Activated T-cell treated with anti-CD3 and anti-CD28 coated beads for 48 hours (primary cell): ENCODE measurements at places on chromosomes 2 and 18.

- no peak for DNase-seq
Measured at GRCh38 chr2:40534528-40534927, 82.6 kb upstream of the SLC8A1 start.

GRCh38 chr2:153875801-153876466 lies 4.2 kb downstream of the GALNT13 start:
- no peak for DNase-seq

DNA sequence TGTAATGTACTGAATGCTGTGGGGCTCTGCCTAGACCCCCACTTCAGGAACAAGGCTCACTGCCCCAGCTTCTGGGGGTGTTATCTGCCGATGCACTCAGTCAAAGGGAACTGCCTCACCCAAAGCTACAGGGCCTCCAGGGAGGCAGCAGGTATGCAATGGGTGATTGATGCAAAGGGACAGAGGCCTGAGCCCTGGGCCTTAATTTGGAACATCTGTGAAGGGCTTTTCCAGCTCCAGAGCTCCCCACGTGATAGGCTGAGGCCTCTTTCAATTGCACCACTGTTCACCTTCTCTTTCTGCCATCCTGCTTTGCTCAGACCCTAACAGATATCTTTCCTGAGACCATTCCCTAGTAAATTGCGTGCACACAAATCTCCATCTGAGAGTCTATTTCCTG lies 131.0 kb downstream of the ATL2 start:
- DNase-seq, result no peak

GRCh38 chr2:133644846-133645245 lies 76.6 kb upstream of the NCKAP5 start:
- no peak for DNase-seq

GRCh38 chr2:26530696-26531095 lies 52.8 kb upstream of the OTOF start:
- DNase-seq, result no peak

GRCh38 chr18:39062426-39062825 lies 1496.8 kb upstream of the CELF4 start:
- DNase-seq, result no peak

DNA sequence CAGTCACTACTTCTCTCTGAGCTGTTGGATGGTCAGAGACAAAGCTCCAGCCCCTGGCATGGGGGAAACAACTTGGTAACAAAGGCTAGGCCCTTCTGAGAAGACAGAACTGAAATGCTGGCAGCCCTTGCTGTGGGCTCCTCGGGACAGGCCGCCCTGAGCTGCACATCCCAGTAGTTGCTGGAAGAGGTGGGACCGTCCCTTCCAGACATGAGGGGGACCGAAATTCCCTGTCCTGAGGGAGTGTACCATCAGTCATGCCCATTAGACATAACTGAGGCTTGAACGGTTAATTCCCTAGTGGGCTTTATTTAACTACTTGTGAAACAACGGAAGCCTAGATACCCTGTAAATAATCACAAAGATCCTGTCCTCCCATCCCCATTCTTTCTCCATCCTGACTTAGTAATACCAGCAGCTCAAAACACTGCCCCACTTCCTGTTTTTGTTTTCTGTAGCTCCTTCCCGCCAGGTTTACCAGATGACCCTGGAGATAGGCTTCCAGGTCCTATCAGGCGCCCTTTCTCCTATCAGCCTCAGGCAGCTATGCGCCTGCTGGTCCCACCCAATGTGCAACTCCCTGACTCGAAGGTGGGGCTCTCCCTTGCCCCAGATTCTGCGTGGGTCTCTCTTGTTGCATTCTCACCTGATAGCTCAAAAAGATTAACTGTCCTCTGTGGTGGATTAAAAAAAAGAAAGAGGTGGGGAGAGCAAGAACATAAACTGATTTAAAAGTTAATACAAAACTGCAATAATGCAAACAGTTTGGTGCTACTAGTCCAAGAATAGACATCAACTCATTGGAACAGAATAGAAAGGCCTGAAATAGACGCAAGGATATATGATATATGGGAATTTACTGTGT lies 37.0 kb upstream of the NT5DC4 start:
- no peak for DNase-seq

- no peak for DNase-seq
Measured at GRCh38 chr2:180607514-180608049, 372.8 kb upstream of the UBE2E3 start.

- DNase-seq, result no peak
Measured at GRCh38 chr18:68660354-68661183, 54.3 kb downstream of the TMX3 start.

DNA sequence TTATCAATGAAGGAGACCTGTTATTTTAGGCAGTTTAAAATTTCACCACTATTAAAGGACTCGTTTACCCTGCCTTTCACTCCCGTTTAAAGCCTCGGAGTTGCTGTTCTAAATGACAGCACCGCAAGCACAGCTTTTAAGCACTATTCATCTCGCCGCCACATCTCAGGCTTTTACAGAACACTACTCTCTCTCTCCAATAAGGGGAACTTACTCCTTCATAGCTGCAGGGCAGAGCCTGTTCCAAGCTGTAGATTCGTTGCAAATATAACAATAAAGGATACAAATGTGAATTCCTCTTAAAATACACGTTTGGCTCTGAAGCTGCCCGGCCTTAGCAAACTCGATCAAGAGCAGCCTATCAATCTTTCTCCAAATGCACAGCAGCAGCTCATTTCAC lies 271.8 kb downstream of the ZNF521 start:
- DNase-seq, result no peak
